Left renal pelvis (tissue), 4 donors: ENCODE measurements at places on chromosomes 13 and 19.

DNA sequence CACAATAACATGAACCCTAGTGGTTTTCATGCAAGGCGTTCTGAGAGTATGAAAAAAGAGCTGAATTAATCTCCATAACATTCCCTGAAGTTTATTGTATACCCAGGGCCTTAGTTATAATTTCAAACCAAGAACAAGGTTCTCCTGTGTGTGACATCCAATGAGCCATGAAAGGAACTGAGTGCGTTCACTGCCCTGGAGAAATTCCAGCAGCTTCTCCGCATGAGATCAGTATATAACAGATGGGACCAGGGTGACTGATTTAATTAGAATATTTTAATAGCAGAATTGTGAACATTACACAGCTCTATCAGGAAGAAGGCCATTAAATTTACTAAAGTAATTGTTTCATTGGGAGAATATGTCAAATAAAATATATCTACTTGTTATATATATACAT is 1190.5 kb upstream of the SLC10A2 start:
- no peak for DNase-seq

DNA sequence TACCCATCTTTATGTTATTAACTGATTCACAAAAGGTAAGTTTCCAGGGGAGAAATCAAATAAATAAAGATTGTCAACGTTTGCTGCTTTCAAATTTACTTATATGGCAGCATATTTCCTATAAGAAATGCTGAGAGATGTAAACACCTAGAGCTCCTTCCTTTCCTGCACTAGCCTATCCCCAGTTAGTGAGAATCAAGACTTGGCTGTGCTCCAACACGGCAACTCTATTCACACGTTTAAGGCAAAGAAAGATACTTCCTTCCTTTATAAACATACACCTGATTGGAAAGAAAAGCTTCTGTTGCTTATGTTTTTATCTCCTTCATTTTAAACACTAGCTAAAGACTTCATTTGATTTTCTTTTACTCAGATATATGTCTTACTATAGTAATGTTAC is 107.0 kb downstream of the PCDH9 start:
- no peak for DNase-seq

DNA sequence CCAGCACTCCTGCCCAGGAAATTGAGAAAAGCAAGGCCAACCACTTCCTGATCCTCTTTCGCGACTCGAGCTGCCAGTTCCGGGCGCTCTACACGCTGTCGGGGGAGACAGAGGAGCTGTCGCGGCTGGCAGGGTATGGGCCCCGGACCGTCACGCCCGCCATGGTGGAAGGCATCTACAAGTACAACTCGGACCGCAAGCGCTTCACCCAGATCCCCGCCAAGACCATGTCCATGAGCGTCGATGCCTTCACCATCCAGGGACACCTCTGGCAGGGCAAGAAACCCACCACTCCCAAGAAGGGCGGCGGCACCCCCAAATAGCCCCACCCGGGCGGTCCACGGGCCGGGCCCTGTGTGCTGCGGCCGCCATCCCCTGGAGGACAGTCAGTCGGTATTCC is 11.6 kb downstream of the XAB2 start:
- no peak for DNase-seq

GRCh38 chr19:38367041-38367440 is 7.3 kb upstream of the PSMD8 start:
- no peak for DNase-seq

DNA sequence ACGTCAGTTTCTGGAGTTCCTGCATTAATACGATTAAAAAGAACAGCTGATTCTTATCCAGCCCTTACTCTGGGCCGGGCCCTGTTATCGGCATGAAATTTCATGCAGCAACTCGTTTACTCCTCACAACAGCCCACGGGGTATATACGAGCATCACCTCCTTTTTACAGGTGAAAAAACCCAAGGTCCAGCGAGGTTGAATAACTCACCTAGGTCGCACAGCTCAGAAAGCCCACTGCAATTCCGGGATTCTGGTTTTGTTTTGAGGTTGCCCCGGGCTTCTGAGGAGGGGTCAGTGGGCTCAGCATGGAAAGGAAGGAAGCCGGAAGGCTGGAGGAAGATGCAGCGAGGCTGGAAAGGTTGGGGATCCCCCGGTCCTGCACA is 577 bp upstream of the ACP7 start:
- no peak for DNase-seq

GRCh38 chr13:45917019-45917418 is 65.5 kb upstream of the SIAH3 start:
- DNase-seq, result no peak

DNA sequence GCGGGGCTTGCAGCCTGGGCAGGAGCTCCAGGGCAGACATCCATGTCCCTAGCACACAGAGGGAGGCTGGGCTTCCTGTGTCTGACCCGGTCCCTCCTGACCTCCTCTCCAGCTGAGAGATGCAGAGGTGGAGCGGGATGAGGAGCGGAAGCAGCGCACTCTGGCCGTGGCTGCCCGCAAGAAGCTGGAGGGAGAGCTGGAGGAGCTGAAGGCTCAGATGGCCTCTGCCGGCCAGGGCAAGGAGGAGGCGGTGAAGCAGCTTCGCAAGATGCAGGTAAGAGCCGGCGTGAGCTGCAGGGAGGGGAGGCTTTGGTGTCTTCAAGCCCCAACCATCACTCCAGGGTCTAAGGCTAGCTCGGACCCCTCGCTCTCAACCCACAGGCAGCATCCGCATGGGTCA is 38.4 kb downstream of the KCNC3 start:
- no peak for DNase-seq
